ENCODE measurements at places on chromosomes 3 and 15.

DNA sequence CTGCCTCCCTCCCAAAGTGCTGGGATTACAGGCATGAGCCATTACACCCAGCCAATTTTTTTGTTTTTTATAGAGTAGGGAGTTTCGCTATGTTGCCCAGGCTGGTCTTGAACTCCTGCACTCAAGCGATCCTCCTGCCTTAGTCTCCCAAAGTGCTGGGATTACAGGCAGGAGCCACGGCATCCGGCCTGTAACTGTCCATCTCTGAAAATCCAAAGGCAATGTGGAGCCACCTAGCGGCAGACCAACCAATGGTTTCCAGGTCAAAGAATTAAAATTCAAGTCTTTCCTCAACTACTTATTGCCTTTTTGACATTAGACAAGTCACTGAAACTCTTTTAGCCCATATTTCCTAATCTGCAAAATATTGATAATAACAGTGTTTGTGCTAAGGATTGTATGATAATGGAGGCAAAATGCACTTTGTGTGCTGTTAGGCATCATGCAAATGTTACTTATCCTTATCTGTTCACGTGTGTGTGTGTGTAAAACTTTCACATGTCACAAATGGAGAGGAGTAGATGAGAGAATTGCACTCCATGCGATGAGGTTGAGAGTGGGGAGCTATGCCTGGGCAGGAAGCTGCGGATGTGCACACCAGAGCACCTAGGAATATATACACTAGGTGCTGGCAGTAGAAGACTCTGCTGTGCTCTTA lies 48.7 kb downstream of the COL8A1 start:
- DNase-seq: no peak

DNA sequence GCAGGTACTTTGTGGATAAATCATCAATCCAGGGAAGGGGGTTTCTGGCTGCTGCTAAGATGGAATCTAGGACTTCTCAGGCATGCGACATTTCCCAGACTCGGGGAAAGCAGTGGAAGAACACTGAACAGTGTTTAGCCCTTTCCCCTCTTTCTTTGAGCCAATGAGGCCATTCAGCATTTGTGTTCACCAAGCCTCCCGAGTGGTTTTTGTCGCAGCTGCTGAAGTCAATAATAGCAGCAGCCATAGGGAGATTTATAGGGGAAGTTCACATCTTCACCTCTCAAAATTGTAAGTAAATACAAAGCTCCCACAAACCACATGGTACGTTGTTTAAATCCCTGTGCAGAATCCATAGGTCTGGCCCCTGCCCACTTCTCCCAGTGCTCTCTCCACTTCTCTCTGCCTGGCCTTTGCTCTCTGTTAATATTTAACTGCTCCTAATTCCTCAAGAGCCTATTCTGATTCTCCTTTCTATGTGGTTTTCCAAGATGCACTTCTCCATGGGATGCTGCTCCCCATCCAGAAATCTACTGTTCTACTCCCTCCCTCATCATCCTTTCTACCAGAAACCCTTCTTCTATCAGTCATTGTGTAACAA lies 230.7 kb downstream of the SHQ1 start:
- DNase-seq: no peak

DNA sequence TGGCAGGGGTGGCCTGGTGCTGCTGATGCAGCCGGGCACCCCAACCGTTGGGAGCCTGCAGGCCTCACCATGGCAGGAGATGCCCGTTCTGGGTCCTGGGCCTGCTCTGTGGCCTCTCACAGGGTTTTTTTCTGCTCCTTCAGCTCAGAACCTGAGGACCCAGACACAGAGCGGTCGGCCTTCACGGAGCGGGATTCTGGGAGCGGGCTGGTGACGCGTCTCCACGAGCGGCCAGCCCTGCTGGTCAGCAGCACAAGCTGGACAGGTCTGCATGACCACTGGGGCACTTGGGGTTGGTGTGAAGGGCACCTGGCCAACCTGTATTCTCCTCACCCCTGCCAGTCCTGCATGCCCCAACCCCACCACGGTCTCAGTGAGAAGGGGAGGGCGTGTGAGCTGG lies 10.3 kb downstream of the ALG1L2 start:
- no peak for DNase-seq

DNA sequence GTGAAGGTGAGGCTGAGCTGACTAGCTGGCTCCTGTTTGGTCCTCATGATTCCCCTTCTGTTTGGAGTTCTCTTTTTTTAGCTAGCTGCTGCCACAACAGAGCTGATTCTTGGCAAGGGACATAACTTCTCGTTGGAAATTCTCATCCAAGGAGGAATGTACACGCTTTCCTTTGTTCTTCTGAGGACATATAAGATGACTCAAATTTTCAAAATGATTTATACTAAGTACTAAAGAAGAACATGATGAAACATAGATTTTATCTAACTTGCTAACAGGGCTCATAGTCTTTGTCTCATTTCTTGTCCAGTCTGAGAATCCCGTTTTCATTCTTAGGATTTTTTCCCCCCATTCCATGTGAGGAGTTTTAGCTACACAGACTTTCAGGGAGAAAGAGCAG lies 2.9 kb upstream of the TFG start:
- no peak for DNase-seq

GRCh38 chr3:14141602-14142341 lies 16.9 kb downstream of the TMEM43 start:
- no peak for DNase-seq

DNA sequence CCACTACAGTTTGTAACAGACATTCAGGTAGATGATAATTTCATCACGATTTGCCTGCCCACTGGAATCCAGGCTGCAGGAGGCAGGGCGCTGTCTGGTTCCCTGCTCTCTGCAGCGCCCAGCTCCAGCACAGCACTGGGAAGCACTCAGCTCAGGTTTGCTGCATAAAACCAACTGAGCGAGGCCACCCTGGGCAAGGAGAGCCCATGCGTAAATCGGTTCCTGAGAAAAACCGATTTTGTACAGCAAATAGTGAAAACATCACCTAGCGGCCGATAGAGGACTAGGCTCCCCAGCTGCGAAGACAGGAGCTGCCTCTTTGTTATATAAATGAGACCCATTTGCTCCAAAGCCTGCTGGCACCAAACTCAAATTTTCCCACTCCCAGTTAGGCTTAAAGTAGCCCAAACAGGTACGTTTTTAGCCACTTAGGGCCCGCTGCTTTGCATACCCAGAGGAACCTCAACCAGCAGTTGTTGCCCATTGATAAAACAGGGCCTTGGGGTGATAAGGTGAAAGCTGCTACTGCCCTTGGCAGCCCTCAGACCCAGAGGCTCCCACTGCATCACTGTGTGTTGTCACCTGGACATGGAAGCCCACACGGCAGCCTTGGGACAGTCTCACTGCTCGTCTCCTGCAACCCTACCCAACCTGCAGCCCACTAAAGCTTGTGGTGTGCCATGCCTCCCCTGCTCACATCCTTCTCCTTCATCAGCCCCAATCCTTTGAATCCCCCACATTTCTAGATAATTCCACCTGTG lies 47.5 kb downstream of the ALDH1L1 start:
- DNase-seq: no peak

DNA sequence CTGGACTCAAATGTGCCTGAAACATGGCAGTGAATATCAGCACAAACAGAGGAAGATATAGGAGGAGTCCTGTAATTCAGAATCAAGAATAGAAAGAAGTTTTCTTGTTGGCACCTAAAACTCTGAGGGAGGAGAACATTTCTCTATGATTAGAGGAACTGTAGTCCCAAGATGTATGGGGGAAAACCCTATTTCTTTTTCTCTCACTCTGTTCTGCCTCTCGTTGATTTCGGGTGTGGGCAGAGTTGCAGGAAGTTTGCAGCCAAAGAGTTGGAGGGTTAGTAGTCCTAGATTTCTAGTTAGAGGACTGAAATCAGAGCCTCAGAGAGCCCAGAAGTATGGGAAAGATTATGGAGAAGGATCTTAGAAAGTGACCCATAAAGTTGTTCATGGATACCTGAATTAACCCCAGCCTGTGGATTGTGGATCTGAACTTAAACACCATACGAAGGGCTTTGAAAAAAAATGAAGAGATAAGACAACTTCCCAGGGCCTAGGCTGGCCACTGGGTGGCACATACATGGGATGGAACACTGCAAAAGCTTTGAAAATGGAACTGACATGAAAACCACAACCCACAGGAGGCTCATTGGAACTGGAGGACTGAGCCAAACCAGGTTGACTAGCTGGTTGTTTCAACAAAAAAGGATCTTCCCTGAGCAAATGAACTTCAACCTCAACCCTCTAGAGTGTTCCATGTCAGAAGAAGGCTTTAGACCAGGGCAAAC lies 34.6 kb downstream of the FMN1 start:
- no peak for DNase-seq

DNA sequence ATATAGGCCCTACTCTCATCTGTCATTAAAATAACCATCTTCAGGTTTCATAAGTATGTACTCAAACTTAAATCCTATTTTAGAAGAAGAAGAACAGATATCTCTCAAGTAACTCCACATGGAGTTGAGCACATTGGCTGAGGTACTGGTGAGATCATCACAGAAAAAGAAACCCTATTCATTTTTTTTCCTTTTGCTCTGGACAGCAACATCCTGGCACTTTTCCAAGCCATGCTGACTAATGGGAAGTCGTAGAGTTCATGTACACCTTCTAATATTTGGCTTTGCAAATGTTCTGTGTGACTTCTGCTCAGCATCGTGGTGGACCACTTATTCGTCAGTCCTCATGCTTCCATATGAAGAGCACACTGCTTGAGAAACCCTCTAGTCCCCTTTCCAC lies 336.0 kb upstream of the KCNH8 start:
- no peak for DNase-seq

GRCh38 chr3:194364652-194365434 lies 4.7 kb downstream of the LRRC15 start:
- peak; percentile 73 for DNase-seq

GRCh38 chr15:43749690-43750345 lies 3.6 kb downstream of the PDIA3 start:
- DNase-seq: no peak

DNA sequence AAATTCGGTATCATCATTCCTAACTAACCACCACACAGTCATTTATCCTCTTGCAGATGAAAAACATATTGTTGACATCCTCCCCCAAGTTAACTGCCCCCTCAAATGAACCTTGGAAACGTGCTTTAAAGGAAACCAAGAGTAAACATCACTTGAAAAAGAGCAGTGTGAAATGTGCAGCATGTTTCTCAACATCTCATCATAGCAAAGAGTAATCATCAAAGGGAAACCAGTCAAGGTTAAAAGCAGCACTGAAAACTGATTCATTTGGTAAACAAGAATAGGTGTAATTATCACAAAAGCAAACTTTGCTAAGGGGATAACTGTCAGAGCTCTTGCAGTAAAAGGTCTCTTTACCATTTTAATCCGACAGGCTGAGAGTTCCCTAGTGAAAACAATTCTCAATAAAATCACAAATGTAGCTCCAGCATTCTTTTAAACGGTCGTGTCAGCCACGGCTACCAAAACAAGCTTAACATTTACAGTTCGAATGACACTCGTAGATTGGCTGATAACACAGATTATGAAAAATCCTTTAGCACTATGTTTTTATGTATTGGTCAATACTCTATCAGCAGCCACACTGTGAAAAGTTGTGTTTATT lies 461.0 kb downstream of the GBE1 start:
- no peak for DNase-seq

DNA sequence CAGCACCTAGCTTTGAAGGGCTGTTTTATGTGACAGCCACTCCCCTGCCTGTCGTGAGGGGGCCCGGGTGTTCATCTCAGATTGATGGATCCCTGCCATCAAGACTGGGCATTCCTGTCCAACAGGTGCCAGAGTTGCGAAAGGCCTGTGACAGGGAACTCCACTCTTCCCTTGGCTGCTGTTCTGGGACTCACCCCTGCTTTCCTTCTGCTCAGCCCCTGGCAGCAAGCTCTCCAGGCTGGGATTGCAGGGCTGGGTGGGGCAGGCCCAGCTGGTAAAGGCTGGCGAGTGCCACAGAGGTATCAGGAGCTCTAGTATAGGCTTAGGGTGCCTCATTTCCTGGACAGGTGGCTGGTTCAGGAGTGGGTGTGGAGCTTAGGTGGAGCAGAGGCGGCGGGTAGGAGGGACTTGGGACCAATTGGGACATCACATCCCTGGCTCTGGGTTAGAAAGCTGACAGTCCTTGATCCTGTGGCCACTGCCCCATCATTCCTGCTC lies at the start of gene PLA2G4B:
Gene PLA2G4B (plus strand): TSS at position 448 of the 498 bp plus-strand sequence. CDS start 67 bp downstream, outside the sequence.
- DNase-seq: no peak

DNA sequence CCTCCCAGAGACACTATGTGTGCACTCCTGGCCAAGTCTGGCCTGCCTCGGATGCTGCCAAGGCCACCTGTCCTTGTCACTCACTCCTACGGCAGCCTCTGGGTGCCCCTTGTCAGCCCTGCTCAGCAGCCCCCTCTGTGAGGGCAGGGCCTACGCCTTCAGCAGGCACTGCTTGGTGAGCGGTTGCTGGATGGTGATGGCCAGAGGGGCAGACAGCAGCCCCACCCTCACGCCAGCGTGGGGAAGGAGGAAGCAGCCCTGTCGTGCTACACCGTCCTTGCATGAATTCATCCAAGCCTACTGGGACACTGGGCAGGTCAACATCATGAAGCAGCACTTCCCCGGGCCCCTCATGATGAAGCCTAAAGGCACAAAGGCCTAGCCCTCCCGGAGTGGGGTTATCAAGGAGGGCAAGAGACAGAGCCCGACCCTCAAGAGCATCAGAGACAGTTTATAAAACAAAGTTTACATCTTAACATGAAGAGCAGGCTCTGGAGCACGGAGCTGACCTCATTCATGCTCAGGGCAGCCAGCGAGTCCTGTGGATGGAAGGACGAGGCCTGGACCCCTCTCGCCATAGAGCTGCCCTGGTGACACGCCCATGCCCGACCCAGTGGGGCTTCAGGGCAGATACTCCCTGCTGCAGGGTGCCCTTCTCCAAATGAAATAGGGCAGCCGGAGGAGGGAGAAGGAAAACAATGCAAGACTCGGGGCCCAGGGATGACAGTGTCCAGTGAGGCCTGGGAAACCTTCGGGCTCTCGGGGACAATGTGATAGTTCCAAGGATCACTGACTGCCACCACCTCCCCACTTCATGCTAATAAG lies 25.3 kb downstream of the CHDH start:
- DNase-seq: no peak

GRCh38 chr3:102112704-102113230 lies 263.5 kb downstream of the NFKBIZ start:
- no peak for DNase-seq

DNA sequence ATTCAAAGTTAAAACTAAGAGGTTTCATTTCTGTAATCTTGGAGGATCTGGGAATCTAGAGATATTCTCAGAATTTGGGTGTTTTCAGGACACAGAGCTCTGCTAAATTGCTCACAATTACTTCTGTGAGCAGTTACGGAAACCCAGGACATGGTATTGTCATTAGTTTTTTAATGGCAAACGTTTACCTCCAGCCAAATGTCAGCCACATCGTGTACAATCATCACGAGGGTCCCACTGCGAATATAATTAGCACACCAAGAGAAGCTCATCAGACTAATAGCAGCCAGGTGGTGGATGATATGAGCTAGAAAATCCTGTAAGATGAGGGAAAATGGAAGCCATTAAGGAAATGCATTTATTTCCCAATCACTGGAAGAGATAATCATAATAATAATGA lies 56.0 kb downstream of the CERS3 start:
- DNase-seq: no peak

GRCh38 chr3:184040010-184040409 lies 8.5 kb downstream of the HTR3D start:
- DNase-seq: no peak
